ENCODE measurements at places on chromosomes 2 and 18. TPM values are rescaled to one million over a fixed set of nuclear protein-coding genes. Genes with fewer than 3 reads are reported as not detected.
A peak's percentile ranks its signal among the peaks of the same experiment; 100 is the strongest.

PMAIP1 gene
- total RNA-seq = 3.1 TPM

LRATD1 gene
- total RNA-seq = 8.9 TPM

MOGAT1 gene
- total RNA-seq = 2.2 TPM

GRCh38 chr18:58829263-58829662 is 35.4 kb upstream of the ZNF532 start:
- no peak overlapping the region for H3K4me3 ChIP-seq
- no peaks in the 10 kb centered on the region for H3K4me1 ChIP-seq
- no peaks in the 10 kb centered on the region for H3K36me3 ChIP-seq
- no peak for DNase-seq
- no peaks in the 10 kb centered on the region for H3K27me3 ChIP-seq
- H3K27ac ChIP-seq = no peak overlapping the region

GRCh38 chr2:227413371-227413770 is 25.6 kb upstream of the SCYGR1 start:
- no peak overlapping the region for H3K27ac ChIP-seq
- H3K27me3 ChIP-seq = no peaks in the 10 kb centered on the region
- H3K36me3 ChIP-seq = no peaks in the 10 kb centered on the region
- peaks cover 8% of the 10 kb centered on the region for H3K4me1 ChIP-seq
- no peak overlapping the region for H3K4me3 ChIP-seq

DNA sequence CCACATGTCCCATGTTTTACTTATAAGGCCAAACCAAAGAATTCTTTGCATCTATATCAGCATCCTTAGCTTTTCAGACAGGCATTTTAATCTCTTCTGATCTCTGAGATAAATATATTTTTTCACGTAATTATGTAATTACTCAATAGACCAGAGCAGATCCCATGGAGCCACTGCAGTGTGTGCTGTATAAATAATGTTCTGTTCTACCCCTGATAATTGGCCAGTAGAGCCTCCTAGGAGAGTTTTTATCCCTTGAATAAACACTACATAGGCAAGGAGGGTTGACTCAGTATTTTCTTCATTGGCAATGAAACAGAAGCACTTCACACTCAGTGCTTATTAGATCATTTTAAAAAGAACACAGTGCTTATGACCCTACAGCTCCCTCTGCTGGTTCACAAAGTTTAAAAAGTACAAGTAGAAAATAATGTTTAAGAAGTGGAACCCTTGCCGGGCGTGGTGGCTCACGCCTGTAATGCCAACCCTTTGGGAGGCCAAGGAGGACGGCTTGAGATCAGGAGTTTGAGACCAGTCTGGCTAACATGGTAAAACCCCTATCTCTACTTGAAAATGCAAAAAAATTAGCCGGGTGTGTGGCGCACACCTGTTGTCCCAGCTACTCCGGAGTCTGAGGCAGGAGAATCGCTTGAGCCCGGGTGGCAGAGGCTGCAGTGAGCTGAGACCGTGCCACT is 91.9 kb downstream of the PPP1R1C start:
- H3K4me3 ChIP-seq = no peak overlapping the region
- H3K27ac ChIP-seq = no peak overlapping the region
- no peaks in the 10 kb centered on the region for H3K27me3 ChIP-seq
- H3K4me1 ChIP-seq = no peaks in the 10 kb centered on the region

DNA sequence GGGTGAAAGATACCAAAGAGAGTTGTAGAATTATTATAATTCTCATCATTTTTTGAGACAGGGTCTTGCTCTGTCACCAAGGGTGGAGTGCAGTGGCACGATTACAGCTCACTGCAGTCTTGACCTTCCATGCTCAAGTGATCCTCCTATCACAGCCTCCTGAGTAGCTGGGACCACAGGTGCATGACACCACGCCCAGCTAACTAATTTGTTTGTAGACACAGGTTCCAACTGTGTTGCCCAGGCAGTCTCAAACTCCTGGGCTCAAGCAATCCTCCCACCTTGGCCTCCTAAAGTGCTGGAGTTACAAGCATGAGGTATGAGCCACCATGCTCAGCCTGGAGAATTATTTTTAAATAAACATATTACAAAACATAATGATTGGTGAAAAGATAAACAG is 92.8 kb upstream of the MSH6 start:
- no peak overlapping the region for H3K4me3 ChIP-seq
- H3K27me3 ChIP-seq = no peaks in the 10 kb centered on the region
- no peak for DNase-seq
- no peaks in the 10 kb centered on the region for H3K36me3 ChIP-seq
- no peak overlapping the region for H3K27ac ChIP-seq

DNA sequence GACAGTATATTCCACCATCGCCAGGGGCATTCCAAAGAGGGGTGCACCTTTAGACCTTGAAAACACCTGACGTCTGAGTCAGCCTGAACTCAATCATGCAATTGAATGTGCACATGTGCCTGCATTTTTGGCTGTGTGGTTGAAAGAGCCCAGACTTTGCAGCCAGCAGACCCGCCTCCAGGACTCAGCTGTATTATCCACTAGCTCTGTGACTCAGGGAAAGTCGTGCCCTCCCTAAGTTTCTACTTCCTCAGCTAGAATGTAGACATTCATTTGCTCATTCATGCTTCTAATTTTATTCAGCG is 94.2 kb downstream of the LRRC30 start:
- H3K27me3 ChIP-seq = no peaks in the 10 kb centered on the region
- no peaks in the 10 kb centered on the region for H3K36me3 ChIP-seq
- H3K27ac ChIP-seq = peak overlapping the region; percentile 6
- H3K4me1 ChIP-seq = no peaks in the 10 kb centered on the region
- H3K4me3 ChIP-seq = no peak overlapping the region

- H3K27ac ChIP-seq = no peak overlapping the region
- no peaks in the 10 kb centered on the region for H3K36me3 ChIP-seq
- no peak for DNase-seq
- no peaks in the 10 kb centered on the region for H3K27me3 ChIP-seq
Observed at GRCh38 chr2:207514451-207514850, 15.3 kb upstream of the CREB1 start.

All from upper lobe of right lung (tissue), 1 donor.